ENCODE measurements at places on chromosomes 16 and 17. TPM values are rescaled to one million over a fixed set of nuclear protein-coding genes. Genes with fewer than 3 reads are reported as not detected.

Gene C16orf95
- total RNA-seq, result 1.6 TPM

DNA sequence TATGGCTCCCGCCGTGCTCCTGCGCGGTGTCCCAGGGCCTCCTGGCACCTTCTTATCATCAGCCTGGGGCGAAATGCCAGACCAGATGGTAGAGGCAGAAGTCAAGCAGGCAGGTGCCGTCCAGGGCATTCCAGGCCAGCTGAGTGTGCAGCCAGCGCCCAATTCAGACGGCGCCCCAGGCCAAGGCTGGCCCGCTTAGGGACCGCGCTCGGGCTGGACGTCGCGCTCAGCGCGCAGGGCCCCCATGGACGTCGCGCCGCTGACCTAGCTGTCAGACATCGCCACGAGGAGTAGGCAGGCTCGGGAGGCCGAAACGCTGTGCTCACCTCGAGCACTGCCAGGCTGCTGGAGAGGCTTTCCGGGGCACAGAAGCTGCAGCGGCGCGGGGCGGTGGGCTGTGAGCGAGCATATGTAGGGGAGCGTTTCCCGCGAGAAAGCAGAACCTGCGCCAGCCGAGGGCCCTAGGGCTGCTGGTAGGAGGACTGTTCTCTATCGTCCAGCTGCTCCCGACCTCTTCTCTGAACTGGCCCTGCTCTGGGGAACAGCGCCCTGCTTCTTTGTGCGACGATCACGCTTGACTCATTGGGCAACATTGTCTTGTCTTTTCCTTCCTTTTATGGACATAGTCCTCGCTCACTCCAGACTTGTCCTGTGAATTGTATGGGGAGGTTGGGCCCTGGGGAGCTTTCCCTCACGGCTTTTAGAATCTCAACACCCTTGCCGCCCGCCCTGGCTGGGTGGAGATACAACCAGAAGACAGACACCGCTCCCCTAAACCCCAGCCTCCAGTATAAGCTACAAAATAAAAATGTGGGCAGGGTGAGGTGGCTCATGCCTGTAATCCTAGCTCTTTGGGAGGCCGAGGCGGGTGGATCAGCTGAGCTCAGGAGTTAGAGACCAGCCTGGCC is 8.4 kb upstream of the CA4 start:
- DNase-seq, result no peak

Gene C16orf96
- total RNA-seq, result 0.33 TPM

DNA sequence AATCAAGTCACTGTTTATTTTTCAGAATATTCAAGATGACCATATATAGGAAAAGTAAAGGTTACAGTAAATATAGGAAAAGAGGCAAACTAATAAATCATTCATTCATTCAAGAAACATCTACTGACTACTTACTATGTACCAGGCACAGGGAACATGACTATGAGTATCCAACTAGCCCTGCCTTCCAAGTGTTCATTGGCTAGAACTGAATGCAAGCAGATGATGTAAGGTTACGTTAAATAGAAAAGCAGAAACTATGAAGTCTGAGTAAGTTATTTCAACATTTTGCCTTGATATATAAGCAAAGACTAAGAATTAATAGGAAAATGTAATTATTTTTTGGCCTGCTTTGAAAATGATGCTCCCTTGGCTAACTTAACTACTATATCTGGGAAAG is 36.7 kb downstream of the SPAG9 start:
- DNase-seq, result no peak

DNA sequence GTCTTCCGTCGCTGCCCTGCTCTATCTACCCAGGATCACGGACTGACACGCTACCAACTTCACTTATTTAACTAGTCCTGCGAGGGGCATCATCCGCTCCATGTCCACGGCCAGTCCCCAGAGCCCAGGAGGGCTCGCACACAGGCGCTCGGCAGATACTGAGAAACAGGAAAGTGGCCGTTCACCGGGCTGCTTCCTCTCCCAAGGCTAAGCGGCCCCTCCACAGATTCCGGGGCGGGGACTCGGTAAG is 388 bp downstream of the OXLD1 start:
- DNase-seq, result no peak

Gene KRT28
- total RNA-seq, result not detected

- DNase-seq, result no peak
Observed at GRCh38 chr16:69438465-69438864, 14.0 kb downstream of the CYB5B start.

Gene ZPBP2
- total RNA-seq, result 0.35 TPM

- no peak for DNase-seq
Observed at GRCh38 chr17:82269882-82270500, 3.5 kb downstream of the CSNK1D start.

DNA sequence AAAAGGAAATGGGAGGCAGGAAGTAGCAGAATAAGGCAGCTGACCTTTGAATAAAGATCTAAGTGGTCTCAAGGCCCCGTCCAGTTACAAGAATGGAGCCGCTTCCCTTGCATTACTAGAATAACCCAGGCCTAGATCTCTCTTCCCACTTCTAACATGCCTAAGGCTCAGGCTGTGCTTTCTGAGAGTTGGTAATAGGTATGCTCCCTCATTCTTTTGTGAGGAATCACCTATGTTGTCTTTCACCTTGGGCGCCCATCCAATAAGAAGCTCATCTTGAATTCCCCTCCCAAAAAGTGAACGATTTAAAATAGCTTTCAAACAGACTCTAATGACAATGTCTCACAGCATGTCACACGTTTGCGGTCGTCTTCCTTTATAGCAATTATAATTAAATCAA is 101.2 kb downstream of the KCNJ2 start:
- DNase-seq, result no peak

Gene SNX20
- total RNA-seq, result 90.1 TPM

Gene ADCY7
- 230 TPM for total RNA-seq

DNA sequence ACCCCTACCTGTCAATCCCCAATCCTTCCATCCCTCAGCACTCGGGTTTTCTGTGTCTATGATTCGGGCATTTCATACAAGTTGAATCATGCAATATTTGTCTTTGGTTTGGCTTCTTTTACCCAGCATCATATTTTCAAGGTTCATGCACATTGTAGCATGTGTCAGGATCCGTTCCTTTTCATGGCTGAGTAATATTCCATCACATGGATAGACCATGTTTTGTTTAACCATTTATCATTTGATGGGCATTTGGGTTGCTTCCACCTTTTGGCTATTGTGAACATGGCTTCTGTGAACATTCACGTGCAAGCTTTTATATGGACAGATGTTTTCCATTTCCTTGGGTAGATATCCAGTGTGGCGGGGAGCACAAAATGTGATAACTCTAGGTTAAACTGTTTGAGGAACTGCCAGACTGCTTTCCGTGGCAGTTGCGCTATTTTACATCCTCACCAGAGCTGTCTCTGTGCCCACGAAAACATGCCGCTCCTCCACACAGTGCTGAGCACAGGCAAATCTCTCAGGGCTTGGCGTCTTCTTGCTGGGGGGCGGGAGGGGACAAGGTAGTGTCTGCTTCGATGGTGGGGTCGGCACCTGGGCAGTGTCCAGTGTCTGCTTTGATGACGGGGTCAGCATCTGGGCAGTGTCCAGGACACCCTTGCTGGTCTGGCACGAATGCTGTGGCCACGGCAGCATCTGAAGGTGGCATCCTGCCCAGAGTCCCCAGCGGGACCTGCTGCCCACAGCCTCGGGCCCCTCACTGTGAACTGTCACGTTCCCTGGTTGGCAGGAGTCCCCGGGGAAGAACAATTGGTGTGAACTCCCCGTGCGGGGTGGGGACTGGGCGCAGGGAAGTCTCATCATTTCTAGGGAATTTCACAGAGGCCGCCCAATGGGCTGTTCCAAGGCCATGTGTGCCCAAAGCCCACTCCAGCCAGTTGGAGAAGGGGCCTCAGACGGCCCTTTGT is 32.4 kb upstream of the JPH3 start:
- no peak for DNase-seq

Gene FBXW10
- not detected for total RNA-seq
